Globus pallidus (tissue), 1 donor: ENCODE measurements at places on chromosomes 7 and 10.

DNA sequence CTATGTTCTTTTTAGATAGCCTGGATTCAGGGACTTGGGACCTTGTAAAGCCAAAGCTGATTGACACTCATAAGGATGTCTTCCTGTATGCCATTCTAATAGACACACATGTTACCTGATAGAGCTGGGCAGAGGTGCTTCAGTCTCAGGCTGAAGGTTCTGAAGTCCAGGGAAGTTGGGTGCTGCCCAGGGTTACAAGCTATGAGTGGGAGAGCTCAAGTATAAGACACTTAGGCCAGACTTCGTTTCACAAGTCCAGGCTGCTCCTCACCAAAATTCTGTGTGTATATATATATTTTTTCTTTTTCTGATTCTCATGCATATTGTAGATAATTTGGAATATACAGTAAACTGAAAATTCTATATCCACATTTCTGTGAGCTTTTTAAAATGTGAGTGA, 144.2 kb downstream of the HDAC9 start:
- no peak for DNase-seq

GRCh38 chr10:125027871-125028869, 86.2 kb downstream of the ZRANB1 start:
- DNase-seq, result no peak

DNA sequence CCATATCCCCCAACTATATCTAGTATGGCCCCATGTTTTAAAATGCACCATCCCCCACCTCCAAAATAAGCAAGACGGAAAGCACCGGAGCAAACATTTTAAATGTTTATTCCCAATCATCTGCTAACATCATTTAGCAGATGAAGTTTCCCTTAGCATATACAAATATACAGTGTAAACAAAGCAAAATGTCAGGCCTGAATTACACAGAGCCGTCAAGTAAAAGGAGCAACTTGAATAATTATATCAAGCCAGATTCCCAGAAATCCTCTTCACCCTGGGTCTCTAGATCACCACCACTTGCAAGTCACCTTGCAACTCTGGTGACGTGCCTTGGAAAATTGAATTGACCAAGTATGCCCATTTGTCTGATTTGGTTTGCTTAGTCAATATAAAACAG, 91.6 kb upstream of the COL1A2 start:
- no peak for DNase-seq

- DNase-seq, result peak; percentile 24
Measured at GRCh38 chr10:5679606-5680005, 5.0 kb upstream of the TASOR2 start.

GRCh38 chr7:158107806-158108205, 479.8 kb downstream of the PTPRN2 start:
- no peak for DNase-seq

DNA sequence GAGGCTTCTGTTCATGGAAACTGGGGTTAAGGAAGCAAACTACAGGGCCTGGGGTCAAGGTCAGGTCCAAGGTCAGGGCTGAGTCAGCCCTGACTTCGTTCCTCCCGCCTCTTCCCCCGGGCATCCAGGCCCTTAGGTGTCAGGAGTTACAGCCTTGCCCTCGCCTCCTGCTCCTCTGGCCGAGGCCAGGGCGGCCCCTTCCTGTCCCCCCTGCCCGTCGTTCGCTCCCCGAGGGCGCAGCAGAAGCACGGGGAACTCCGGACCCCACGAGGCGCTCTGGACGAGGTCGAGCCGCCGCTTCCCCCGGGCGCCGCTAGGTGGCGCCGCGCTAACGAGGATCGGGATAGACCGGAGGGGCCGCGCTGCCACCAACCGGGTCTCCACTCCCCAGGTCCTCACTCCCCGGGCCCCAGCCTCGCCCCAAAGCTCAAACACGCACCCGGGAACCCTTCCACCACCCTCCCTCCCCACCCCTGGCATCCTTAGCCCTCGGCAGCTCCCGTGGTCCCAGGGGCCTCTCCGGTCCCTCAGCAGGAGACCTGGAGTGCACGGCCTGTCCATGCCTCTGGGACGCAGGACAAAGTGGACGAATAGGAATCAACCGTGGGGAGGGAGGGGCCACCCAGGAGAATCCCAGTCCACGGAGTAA, 59.2 kb upstream of the MYL10 start:
- DNase-seq, result peak; percentile 25

DNA sequence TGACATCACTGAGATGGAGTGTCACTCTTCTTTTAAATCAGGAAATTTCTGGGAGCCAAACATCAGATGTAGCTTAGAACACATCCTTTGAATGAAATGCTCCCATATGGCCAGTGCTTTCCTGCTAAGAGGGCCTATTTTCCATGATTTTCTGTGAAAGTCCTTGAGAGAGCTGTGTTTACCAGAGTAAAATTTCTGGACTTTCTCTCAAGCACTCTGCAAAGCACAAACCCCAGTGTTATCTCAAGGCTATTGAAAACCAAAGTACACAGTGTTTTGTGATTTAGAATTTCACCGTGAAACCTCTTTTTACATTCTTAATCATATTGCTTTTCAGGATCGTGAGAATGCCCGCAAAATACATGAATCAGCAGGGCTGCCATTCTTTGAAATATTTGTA, 54.0 kb downstream of the PAPSS2 start:
- no peak for DNase-seq

GRCh38 chr7:128941323-128941890, 3.7 kb downstream of the IRF5 start:
- DNase-seq, result no peak

DNA sequence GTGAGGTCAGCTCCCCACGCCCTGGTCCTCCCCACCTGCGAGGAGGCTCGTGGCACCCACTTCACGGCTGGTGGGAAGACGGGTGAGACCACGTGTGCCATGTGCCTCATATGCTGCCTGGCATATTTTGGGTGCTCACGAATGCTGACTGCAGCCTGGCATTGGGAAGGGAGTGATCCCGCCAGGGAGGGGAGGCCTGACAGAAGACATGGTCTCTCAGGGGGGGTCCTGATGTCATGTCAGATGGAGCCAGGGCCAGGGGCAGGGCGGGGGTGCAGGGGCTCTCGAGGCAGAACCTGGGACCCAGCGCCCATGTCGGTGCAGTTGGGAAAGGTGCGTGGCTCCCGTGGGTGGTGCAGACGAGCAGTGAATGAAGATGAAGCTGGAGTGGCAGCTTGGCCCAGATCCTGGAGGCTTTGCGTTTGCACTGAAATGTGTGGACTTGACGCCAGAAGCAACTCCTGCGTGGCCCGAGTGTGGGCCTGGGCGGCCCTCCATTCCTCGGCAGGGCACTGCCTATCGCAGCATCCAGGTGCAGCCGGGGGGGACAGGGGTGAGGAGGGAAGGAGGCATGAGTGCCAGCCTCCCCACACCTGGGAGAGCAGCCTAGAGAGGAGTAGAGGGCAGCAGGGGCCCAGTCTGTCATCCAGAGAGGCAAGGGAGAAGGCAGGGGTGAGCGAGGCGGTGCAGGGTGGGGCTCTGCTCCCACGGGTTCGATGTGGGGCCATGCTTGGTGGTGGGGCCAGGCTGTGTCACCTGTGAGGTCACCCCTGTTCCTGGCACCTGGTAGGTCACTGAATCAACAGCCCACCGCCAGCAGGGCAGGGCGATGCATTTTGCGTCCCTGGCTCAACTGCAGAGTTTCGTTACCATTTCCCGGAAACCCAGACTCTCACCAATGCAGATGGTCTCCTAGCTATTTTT, 385.6 kb downstream of the DNAJB6 start:
- no peak for DNase-seq

DNA sequence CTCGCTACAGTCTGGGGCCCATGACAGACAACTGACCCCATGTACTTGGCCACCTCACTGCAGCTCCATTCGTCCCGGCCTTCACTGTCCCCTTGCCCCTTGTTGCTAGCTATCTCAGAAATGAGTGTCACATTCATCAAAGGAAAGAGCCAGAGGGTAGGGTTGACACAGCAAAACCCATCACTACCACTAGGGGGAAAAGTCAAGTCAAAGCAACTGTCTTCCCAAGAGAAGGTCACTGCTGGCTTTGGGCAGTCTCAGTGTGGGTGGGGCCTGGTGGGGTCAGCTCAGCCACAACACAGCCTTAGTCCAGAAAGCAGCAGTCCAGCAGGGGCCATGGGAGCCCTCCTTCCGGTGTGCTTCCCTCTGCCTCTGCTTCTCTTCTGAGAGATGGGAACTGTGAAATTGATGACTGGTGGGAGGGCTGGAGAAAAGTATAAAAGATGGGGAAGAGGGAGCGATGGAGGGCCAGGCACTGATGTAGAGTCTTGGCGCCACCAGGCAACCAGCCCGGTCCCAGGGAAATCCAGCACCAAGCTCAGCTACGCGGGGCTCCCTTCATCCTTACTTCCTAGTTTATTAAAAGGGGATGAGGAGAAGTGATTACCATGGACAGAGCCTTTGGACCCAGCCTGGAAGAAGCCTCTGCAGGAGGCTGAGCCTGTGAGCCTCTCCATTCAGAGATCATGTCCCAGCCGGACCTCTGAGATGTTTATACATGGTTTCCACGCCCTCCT, 58.0 kb downstream of the PLXNA4 start:
- DNase-seq, result no peak

- no peak for DNase-seq
Measured at GRCh38 chr10:19921300-19922140, 105.3 kb downstream of the PLXDC2 start.
